Activated naive CD8-positive, alpha-beta T cell treated with anti-CD3 and anti-CD28 coated beads, Interleukin-2, amount 10 ng/mL, durations not matched to agents 7 days and 5 days (primary cell): ENCODE measurements at places on chromosomes 16 and 17.

DNA sequence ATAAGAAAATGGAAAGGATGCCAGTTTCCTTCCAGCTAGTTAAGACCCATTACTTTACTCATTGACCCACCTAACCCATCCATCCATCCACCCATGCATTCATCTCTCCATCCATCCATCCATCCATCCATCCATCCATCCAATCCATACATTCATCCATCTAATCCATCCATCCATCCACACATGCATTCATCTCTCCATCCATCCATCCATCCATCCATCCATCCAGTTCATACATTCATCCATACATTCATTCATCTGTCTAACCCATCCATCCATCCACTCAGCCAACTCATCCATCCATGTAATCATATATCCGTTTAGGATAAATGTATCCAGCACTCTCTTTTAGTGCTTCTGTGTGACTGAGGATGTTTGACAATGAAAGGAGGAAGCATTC is 178.8 kb upstream of the CACNG3 start:
- DNase-seq, result no peak

DNA sequence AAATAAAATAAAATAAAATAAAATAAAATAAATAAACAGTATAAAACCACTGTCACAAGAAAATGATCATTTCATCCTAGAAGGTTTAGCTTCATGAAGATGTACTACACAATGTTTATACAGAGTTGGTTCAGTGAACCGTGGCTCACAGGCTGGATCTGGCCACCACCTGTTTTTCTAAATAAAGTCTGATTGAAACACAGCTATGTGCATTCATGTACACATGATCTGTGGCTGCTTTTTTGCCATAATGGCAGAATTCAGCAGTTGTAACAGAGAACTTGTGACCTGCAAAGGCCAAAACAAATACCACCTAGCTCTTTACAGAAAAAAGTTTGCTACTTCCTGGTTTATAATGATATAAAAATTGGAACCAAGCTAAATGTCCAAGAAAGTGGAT is 12.6 kb upstream of the RPRML start:
- no peak for DNase-seq

- DNase-seq, result peak; percentile 27
Observed at GRCh38 chr17:82225368-82226029, 3.3 kb upstream of the SLC16A3 start.

DNA sequence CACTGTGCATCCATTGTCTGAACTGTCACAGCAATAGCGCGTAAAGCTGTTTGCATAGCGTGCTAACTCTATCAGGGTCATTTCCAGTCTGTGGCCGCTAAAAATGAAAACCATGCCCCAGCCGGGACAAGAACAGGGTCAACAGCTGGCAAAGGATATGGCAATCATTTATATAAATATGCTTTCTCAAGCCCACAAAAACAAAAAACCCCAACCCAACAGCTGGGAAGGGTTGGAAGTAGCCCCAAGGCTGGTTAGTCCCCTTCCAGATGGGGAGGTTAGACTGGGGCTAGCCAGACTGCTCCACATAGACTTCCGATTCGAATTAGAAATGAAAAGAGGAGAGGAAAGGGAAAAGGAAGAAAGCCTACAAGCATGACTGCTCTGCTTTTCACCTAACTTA is 203.3 kb upstream of the TBX2 start:
- DNase-seq, result no peak

DNA sequence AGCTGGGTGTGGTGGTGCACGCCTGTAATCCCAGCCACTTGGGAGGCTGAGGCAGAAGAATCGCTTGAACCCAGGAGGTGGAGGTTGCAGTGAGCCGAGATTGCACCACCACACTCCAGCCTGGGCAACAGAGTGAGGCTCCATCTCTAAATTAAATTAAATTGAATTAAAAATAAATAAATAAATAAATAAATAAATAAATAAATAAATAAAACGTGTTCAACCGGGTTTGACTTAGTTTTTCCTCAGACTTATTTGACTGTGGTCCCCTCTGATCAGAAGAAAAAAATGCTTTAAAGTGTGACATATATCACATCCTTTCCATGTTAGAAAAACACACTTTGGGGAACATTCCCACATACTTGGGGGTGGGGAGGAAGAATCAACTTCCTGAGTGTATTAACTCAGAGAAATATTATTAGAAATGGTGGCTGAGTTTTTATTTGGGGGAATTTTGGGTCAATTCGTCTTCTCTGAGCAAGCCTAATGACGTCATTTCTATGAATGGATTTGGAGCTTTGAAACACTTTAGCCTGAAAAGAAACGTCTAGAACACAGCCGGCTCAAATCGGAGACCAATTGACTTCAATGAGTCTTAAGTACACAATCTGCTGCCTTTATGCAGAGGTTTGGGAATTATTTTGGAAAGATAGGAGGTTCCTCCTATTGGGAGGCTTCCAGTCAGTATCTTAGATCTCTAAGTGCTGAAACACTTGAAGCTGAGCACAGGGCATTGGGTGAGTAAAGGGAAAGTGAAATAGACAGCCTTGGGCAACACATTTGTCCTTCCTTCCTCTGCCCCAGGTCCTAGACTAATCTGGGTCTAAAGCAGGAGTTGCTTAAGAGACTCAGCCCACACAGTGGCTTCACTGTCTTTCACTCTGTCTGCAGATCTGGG is 132.6 kb downstream of the PITPNC1 start:
- no peak for DNase-seq

- no peak for DNase-seq
Observed at GRCh38 chr17:44636562-44636961, 19.7 kb upstream of the MEIOC start.

DNA sequence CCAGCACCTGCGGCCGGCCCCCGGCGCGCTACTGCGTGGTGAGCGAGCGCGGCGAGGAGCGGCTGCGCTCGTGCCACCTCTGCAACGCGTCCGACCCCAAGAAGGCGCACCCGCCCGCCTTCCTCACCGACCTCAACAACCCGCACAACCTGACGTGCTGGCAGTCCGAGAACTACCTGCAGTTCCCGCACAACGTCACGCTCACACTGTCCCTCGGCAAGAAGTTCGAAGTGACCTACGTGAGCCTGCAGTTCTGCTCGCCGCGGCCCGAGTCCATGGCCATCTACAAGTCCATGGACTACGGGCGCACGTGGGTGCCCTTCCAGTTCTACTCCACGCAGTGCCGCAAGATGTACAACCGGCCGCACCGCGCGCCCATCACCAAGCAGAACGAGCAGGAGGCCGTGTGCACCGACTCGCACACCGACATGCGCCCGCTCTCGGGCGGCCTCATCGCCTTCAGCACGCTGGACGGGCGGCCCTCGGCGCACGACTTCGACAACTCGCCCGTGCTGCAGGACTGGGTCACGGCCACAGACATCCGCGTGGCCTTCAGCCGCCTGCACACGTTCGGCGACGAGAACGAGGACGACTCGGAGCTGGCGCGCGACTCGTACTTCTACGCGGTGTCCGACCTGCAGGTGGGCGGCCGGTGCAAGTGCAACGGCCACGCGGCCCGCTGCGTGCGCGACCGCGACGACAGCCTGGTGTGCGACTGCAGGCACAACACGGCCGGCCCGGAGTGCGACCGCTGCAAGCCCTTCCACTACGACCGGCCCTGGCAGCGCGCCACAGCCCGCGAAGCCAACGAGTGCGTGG is 1.5 kb downstream of the NTN1 start:
- DNase-seq, result peak; percentile 50

- DNase-seq, result no peak
Observed at GRCh38 chr17:32120141-32120540, 22.2 kb upstream of the RHOT1 start.

DNA sequence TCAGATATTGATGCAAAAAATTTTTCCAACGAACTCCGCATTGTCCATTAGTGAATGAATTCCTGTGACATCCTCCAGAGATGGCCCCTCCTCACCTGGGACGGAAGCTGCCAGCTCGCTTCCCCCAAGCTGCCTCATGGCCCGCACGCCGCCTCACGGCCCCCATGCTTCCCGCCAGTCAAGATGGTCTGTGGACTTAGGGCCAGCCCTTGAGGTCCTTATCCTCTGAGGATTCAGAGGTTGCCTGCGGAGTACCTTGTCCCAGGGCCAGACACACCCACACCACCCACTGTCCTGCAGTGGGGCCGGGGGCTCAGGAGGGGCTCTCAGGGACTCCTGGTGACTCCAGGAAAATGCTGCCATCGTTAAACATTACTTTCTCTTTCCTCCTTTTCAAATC is 73.6 kb downstream of the SEC14L1 start:
- no peak for DNase-seq

- DNase-seq, result no peak
Observed at GRCh38 chr16:88084881-88085280, 133.6 kb downstream of the BANP start.

- DNase-seq, result no peak
Observed at GRCh38 chr17:15309236-15309635, 32.2 kb downstream of the TEKT3 start.

- DNase-seq, result no peak
Observed at GRCh38 chr17:63694229-63694949, 5.5 kb downstream of the LIMD2 start.

DNA sequence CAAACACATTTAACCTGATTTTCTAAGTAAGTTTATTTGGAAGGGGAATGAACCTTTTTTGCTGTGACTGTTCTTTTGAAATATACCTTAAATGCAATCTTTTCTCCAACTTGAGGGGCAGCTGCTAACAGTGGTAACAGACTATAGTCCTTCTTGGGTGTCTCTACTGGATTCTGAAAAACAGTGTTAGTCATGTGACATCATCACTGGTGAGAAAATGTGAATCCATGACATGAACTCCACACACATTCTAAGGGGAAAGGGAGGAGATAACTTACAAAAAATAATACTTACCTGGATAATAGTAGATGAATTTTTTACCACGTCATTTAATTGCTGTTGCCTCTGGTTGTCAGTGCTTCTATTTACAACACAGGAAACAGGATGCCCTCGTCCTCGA is 11.3 kb downstream of the COIL start:
- DNase-seq, result no peak
